ENCODE measurements at places on chromosomes 2 and 18.

DNA sequence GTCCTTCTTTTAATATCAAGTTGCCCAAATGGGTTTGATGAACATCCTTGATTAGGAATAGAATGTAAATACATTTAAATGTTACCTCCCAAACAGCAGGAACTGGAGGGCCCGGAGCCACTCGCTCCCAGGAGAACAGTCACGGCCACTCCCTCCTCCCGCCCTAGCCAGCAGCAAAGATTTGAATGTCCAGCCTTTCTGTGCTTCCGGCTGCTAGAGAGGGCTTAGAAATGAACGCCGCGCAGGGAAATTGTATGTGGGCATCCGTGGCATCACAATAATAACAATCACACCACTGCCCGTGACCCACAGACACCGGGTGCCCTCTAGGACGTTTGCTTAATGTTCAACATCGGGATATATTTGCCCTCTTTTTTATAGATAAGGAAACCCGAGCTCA is 164.9 kb upstream of the SALL3 start:
- no peak for DNase-seq

DNA sequence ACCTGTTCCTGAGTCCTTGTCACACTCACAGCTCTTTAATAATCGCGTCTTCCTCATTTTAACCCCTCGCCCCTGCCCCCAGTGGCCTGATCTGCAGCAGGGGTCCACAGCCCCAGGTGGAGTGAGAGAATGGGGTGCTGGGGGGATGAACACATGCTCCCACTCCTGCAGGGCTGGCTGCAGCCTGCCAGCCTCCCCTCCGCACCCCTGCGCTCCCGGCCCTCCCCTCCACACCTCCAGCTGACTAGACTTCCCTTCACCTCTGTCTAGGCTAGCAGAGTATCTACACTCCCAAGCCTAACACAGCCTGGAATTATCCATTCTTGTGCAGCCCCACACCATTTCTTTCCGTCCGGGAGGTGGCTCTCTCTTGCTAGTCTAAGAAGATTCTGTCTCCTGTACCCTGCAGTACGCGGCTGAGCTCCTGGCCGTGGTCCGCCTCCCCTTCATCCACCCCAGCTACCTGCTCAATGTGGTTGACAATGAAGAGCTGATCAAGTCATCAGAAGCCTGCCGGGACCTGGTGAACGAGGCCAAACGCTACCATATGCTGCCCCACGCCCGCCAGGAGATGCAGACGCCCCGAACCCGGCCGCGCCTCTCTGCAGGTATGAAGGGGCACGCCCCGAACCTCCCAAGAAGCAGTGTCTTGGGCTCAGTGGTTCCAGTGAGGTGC is 231.6 kb downstream of the ATAD2B start:
- DNase-seq: no peak

DNA sequence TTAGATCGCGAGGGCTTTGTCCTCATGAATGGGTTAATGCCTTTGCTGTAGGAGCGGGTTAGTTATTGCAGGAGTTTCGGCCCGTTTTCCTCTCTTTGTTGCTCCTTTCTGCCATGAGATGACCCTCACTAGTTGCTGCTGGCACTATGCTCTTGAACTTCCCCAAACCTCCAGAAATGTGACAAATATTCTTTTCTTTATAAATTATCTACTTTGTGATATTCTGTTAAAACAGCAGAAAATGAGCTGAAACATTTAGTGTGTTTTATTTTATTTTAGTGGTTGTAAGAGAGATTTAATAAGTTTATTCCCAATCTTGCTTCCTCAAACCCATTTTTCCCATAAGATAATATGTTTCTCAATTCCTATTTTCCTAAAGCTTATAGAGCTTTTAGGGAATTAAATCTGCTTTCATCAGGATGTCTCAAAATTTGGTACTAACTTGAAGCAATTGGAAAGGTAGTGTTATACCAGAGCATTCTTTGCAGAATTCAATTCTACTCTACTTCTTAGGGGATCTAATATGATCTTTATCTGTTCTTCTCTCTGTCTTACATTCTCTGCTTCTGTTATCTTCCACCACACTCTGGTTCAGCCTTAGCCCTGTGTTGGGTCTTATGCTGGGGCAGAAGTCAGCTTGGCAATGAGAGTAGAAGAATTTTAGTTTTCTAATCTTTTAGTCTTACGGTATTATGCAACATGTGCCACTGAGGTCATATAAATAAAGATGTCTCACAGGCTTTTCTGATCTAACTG is 23.1 kb downstream of the DDX1 start:
- no peak for DNase-seq

DNA sequence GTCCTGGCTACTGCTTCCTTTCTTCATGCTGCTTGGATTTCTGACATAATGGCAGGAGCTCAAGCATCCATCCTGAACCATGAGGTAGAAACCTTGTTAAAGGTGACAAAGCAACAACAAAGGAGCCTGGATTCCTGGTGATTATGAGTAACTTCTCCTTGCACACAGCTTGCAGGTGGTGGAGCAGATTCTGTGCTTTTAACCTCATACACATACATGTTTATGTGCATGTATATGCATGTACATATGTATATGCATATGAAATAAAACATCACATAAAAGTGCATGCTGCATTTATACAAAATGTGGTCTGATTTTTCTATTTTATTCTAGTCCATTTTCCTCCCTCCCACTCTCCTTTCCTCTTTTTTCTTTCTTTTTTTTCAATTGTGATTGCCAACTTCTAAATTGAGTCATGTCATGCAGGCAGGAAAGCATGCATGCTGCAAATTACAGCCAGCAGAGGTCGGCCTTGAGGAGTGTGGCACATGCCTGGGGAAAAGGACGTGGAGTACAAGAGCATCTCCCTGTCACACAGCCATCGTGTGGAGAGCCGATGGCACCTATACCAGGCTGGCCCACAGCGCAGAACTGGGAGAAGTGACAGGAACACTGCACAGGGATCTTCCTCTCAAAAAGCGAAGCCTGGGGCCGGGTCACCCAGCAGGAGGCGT is 17.9 kb downstream of the LCT start:
- no peak for DNase-seq

- no peak for DNase-seq
Observed at GRCh38 chr2:41784496-41784895, 263.3 kb upstream of the PKDCC start.

DNA sequence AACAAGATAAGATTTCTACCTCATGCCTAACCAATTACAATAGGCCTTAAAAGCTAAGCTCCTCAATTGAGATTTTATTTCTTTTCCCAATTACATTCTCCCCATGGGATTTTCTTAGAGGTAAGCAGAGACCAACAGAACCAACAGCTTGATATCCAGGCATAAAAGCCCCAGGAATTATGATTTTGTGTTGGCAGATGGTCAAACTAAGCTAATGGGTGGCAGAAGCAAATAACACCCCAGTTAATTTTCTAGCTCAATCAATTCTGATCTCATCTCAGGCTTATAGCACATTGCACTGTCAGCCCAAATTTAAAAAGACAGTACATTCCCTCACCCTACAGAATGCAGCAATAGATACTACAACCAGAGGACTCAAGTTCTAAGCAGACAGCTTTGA is 156.4 kb downstream of the NRXN1 start:
- DNase-seq: no peak

DNA sequence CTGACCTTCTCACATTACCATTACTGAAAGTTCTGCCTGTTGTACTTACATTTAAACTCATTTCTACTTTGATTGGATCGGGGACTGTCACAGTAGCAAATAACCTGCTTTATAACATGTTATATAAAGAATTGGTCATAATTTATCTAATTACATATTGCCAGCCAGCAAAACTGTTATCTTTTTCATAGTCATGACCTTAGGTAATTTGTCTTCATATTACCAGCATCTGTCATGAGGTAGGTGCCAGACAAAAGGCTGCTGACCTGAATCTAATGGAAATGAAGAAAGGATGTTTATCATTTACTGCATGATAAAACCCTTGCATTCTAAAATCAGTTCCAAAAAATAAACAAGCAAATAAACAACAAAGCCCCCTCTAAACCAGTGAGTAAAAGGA is 89.4 kb upstream of the LRP1B start:
- no peak for DNase-seq

DNA sequence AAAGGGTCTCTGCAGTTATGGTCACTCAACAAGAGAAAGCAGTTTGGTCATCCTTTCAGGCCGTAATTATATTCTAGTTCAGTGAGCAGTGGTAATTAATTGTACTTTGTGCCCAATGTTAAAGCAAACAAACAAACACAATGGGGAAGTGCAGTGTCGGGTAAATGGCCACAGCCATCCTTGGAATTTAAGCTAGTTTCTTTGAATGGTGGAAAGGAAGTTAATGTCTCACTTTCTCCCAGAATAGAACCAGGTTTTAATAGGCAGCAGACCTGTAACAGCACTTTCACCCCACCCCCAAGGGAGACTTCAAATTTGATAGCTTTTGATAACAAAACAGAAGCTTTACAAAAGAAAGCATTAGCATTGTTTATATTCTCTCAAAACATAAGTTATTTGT is 20.0 kb upstream of the ITGAV start:
- no peak for DNase-seq

DNA sequence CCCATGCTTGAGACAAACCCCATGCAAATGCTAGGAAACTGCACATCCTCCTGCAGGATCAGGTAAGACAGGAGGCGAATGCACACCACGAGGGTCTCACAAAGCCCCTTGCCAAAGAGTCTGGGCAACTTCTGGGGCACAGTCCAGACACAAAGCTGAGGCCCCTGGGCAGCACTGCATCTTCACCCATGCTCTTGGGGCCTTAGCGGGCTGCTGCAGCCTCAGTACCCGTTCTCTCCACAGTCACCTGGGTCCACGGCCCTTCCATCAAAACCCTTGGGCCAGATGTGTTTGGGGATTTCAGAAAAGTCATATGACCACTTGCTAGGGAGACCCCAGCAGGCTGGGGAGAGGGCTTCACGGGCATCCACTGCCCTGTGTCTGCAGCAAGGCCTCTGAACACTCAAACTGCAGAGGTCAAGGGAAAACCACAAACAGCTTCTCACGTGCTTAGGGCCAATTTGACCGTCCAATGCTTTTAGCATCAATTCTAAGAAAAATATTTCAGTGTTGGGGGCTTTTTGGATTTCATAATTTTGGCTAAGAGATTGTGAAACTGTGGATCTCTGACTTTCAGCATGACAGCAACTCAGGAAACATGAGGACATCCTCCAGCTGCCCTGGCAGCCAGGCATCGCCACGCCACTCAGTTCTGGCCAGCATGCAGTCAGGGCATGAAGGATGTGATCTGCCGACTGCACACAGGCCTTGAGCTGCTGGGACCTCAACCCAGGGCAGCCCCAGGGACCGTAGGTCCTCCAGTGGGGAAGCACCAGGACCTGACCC is 20.0 kb downstream of the PASK start:
- no peak for DNase-seq

GRCh38 chr2:119366161-119366648 is 429 bp downstream of the C2orf76 start:
- DNase-seq: no peak

DNA sequence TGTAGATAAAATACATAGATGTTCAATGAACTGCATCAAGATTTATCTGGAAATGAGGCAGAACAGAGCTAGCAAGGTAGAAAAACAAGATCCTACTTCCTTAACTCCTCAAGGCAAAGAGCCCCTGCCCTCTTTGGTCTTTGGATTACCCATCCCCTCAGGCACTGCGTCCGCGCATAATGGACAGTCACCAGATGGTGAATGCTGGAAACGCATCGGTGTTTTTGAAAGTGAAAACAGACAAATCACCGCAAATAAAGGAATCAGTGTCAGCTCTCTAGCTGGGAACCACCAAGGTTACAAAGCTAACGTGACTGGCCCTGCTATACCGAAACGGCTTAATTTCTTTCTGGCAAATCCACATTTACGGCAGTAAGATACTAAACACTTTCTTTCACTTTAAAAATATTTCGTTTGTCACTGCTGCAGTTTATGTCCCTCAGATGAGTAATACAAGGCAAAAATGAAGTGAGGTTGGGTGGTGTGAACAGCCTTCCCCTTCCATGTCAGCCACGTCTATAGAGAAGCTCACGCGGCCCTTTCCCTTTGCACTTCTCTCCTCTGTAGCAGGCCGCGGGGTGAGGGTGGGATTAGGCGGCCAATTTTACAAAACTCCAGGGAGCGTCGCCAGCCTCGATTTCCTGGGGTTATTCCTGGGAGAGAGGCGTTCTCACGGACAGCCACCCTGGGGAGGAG is 627 bp upstream of the GALR1 start:
- no peak for DNase-seq

DNA sequence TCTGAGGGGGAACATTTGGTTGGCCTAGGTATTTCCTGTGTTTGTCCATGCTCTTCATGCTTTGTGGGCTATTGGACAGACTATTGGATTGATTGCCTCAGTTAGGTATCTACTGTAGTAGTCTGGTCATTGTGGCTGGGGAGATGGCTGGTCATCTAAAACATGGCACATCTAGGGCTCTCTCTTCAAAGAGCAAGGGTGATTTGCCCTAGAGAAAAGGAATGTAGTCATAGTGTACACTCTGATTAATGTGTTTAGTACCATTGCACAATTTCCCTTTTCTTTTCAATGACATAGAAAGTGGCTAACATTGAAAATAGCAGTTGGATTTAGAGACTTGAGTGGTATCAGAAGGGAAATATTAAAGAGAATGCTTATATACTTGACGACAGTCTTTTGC is 114.3 kb downstream of the LCLAT1 start:
- DNase-seq: no peak

DNA sequence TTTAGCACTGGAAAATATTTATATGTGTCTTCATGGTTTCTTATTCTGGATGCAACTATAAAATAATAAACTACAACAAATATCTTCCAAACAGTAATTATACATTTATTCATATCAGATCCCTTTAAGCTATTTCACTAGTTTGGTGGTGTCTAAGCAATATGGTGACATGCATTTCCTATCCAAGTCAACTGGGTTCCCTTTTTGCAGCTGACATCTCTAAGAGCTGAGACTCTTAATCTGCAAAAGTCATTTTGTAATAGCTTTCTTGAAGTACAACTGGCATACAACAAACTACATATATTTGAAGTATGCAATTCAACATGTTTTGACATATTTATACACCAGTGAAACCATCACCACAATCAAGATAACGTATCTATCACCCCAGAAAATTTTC is 59.9 kb upstream of the SLC1A4 start:
- no peak for DNase-seq

- DNase-seq: no peak
Observed at GRCh38 chr2:216490061-216490460, 8.6 kb upstream of the RPL37A start.

DNA sequence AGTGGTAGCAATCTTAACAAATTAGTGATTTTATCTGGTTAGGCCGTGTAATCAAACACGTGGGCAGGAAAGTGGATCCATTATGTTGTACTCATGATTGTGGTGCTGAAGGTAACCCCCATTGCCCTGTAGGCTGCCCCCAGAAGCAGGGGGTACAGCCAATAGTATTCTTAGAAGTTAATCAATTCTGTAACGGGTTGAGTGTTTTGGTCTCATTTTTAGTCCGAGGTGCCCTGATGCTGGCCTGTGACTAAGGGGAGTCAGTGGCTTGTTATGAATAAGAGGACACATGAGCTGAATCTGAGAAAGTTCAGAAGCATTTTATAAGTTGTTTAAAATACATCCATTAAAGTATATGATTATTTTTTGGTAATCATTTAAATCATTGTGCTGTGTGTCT is 8.6 kb downstream of the EPAS1 start:
- DNase-seq: no peak

- no peak for DNase-seq
Observed at GRCh38 chr2:128315122-128315828, 3.4 kb downstream of the HS6ST1 start.

Data from stimulated activated CD4-positive, alpha-beta T cell treated with anti-CD3 and anti-CD28 coated beads, Interleukin-2, amount 100 ng/mL, for 4 hours (primary cell).